ENCODE measurements at places on chromosomes 4 and X.

- DNase-seq: no peak
Observed at GRCh38 chrX:19810006-19810774, 77.2 kb downstream of the SH3KBP1 start.

DNA sequence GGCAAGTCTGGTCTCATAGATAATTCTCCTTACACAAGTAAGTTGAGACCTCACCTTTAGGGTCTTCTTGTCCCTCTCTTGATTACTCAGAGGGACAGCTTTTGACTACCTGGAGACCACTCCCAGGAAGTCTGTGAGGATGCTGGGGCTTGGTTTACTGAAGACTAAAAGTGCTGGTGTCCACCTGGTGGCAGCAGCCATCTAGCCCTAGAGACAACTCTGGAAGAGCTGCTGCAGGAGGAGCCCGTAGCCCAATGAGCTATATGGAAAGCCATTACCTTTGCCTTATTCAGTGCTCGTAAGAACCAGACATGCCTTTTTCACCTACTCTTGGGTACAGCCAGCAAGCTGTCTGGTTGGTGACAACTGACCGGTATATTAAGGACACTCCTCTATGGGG, 7.3 kb downstream of the FGFBP2 start:
- no peak for DNase-seq

DNA sequence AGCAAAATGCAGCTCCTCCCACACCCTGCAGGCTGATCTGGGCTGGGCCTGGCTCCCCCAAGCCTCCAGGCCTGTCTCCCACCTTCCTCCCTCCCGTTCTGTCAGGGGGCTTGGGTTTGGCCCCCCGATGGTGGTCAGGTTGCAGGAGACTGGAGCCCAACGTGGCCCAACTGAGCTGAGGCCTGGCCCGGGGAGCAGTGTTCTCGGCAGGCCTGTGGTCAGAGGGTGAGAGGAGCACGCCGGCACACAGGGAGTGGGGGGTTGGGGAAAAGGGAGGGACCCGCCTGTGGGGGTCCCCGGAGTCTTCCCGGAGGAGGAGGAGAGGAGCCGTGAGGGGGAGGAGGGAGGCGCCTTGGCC, 43.2 kb upstream of the NKX1-1 start:
- DNase-seq: no peak

DNA sequence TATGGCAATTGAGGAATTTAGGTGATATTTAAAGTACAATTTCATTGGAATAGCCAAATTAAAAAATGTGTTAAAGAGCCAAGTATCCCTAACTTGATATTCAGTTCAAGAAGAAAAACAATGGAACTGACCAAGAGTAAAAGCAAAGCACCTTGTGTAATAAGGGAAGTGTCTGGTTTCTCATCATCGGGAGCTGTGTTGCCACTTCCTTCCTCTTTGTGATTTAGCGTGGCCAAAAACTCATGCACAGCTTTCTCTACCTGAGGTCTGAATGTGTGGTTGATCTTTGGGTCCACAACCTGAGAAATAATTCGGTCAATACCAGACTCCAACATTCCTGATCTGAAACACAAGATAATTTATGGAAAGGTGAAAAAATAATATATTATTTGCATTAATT, 12.4 kb downstream of the BOD1L1 start:
- no peak for DNase-seq
